ENCODE measurements at places on chromosomes 4 and X. TPM values are rescaled to one million over a fixed set of nuclear protein-coding genes. Genes with fewer than 3 reads are reported as not detected.
A peak's percentile ranks its signal among the peaks of the same experiment; 100 is the strongest.

DNA sequence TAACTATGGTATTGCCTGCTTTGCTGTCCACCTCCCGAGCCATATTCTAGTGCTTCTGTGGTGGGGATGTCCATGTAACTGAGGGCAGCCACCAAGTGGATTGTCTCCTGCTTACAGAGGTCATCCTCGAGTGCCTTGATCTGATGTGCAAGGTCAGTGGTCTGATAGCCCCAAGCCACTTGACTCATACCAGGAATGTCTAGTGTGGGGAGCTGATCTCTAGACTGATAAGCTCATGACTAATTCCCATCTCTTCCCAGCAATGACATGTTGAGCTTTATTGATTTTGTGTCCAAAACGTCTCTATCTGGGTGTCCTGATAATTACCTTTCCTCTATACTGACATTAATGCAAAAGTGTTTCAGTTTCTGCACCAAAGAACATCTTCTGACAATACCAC lies 168.4 kb upstream of the WDR1 start:
- H3K4me3 ChIP-seq = no peak overlapping the region
- no peak for DNase-seq
- no peaks in the 10 kb centered on the region for H3K27me3 ChIP-seq
- no peak overlapping the region for H3K27ac ChIP-seq

- H3K27me3 ChIP-seq = no peaks in the 10 kb centered on the region
- H3K27ac ChIP-seq = peak overlapping the region; percentile 91
- no peaks in the 10 kb centered on the region for H3K36me3 ChIP-seq
- DNase-seq = no peak
- peak overlapping the region; percentile 58 for H3K4me3 ChIP-seq
Measured at GRCh38 chr4:102867278-102868152, 1.3 kb upstream of the CISD2 start.

- H3K27ac ChIP-seq = peak overlapping the region; percentile 90
- H3K36me3 ChIP-seq = peaks cover 17% of the 10 kb centered on the region
- DNase-seq = no peak
- peaks cover 30% of the 10 kb centered on the region for H3K4me1 ChIP-seq
- no peak overlapping the region for H3K4me3 ChIP-seq
Measured at GRCh38 chrX:53087388-53087831, 5.2 kb downstream of the TSPYL2 start.

DNA sequence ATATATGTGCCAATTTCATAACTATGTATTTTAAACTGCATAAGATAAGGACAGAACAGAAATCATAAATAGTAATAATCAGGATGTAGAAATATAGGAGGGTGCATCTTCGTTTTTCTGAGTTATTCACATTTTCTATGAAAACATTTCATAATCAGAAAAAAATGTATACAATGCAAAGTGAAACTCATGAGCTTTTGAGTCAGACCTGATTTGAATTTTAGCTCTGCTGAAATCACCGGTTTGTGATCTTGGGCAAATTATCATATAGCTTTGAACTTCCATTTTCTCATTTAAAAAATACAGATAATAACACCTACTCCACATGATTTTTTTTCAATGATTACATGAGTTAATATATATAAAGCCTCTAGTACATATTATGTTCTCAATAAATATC lies 106.9 kb downstream of the KDR start:
- no peaks in the 10 kb centered on the region for H3K4me1 ChIP-seq
- no peak for DNase-seq
- no peaks in the 10 kb centered on the region for H3K27me3 ChIP-seq
- H3K4me3 ChIP-seq = no peak overlapping the region
- no peak overlapping the region for H3K27ac ChIP-seq

- no peak overlapping the region for H3K27ac ChIP-seq
- DNase-seq = no peak
- no peaks in the 10 kb centered on the region for H3K36me3 ChIP-seq
Measured at GRCh38 chr4:124526769-124527168, 185.8 kb downstream of the ANKRD50 start.

DNA sequence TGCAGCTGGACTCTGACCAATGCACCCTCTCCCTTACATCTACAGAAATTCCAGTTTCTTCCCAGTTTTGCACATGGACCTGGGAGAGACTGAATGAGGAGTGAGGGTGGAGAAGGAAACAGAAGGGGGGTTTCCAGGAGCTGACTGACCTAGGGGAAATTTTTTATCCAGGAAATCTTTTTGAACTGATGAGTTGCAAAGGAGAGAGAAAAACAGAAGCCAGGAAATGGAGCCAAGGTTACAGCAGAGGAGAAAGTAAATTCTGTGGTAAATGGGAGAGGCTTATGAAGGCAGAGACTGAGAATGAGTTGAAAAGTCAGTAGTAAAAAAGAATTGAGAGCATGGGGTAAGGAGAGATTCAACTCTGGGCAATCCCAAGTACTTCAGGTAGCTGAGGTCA lies 192.8 kb downstream of the SMIM20 start:
- no peak for DNase-seq
- no peaks in the 10 kb centered on the region for H3K4me1 ChIP-seq
- no peak overlapping the region for H3K4me3 ChIP-seq
- H3K27ac ChIP-seq = no peak overlapping the region

DNA sequence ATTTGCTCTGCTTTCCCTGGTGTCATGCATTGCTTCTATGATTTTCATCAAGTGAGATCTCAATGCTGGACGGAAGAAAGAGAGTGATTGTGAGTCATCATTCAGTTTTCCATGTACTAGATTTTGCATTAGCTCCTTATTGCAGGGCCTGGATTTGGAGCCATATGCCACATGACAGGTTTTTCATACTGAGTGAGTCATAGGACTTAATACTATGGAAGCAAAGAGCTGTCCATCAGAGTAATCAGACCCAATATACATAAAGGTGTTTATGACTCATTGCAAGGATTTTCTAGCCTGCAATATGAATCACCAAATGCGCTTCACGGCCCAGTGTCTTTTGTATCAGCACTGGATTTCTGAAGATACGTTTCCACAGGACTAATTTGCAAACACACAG lies 11.2 kb upstream of the TFDP3 start:
- DNase-seq = no peak
- H3K4me3 ChIP-seq = no peak overlapping the region
- no peaks in the 10 kb centered on the region for H3K36me3 ChIP-seq
- H3K27me3 ChIP-seq = no peaks in the 10 kb centered on the region

DNA sequence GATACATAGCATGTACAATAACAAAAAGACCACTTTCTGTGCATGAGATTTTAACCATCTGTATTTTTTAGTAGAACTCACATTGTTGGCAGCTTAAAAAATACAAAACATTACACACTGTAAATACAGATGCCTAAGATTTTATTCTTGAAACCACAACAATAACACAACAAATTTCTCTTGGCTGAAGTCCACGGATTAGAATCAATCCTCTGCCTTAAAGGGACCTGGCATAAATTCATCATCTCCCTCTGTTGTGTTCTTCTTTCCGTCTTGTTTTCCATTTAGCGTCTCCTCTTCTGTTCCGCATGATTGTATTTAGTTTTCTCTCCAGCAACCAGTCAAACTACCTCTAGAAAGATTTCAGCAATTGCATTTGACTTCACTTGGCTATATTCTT lies 231.0 kb downstream of the SPOCK3 start:
- H3K27ac ChIP-seq = no peak overlapping the region
- no peaks in the 10 kb centered on the region for H3K36me3 ChIP-seq
- no peaks in the 10 kb centered on the region for H3K27me3 ChIP-seq

GRCh38 chr4:175661437-175661836 lies 150.6 kb downstream of the GPM6A start:
- H3K36me3 ChIP-seq = no peaks in the 10 kb centered on the region
- H3K4me1 ChIP-seq = no peaks in the 10 kb centered on the region
- DNase-seq = no peak
- H3K27me3 ChIP-seq = no peaks in the 10 kb centered on the region
- no peak overlapping the region for H3K4me3 ChIP-seq

- no peak for DNase-seq
- H3K27ac ChIP-seq = no peak overlapping the region
- no peaks in the 10 kb centered on the region for H3K4me1 ChIP-seq
Measured at GRCh38 chrX:103431316-103431715, 55.0 kb downstream of the BEX3 start.

- H3K27me3 ChIP-seq = no peaks in the 10 kb centered on the region
- H3K36me3 ChIP-seq = no peaks in the 10 kb centered on the region
- no peaks in the 10 kb centered on the region for H3K4me1 ChIP-seq
Measured at GRCh38 chr4:172946503-172946902, 222.1 kb upstream of the GALNT7 start.

DNA sequence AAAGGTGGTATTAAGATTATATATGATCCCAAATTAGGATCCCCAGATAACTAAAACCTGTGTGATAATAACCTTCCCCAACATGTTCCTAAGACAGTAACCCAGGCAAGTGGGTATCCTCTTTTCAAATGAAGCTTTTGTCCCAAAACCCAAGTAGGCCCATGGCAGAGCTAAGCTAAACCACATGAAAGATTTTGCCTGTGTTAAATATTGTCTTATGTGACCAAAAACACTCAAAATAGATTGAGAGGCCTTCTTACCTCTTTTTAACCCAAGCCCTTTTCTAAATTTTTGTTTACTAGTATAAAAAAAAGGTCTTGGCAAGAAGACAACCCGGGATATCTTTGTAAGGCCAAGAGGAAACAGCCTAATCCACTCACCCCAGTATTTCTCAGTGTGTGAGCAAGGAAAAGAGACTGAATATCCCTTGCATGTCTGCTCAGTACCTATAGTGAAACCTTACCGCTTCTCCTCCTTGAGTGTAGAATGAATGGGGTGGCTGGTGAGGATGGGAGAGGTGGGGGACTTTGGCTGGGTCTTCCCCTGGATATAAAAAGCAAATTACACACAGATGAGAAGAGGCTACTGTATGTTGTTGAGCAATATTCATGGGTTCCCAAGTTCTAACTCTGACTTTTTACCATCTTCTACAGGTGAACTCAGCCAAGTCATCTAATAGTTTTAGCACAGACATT lies 188.8 kb upstream of the BMP3 start:
- DNase-seq = no peak
- no peak overlapping the region for H3K4me3 ChIP-seq
- no peaks in the 10 kb centered on the region for H3K27me3 ChIP-seq
- H3K36me3 ChIP-seq = no peaks in the 10 kb centered on the region

- H3K27me3 ChIP-seq = no peaks in the 10 kb centered on the region
- H3K27ac ChIP-seq = no peak overlapping the region
- peaks cover 7% of the 10 kb centered on the region for H3K4me1 ChIP-seq
- no peak overlapping the region for H3K4me3 ChIP-seq
- no peaks in the 10 kb centered on the region for H3K36me3 ChIP-seq
- DNase-seq = peak; percentile 28
Measured at GRCh38 chrX:38669428-38669827, 108.1 kb downstream of the TSPAN7 start.

DNA sequence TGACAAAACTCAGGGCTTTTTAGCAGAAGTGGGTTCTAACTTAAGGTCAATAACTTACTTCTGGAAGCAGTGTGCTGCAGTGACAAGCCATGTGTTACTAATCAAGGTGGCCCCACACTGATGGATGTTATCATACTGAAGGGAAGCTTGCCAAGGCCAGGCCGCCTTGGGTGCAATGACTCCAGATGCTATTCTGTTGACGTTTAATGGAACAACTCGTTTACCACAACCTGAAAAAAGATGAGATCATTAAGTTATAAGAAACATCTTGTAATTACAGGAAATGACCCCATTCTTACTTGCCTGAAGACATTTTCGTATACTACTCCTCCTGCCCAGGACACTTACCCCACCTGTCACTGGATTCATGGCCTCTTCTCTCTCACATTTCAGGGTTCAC lies 38.9 kb upstream of the TMPRSS11D start:
- H3K36me3 ChIP-seq = no peaks in the 10 kb centered on the region
- DNase-seq = no peak
- H3K4me1 ChIP-seq = no peaks in the 10 kb centered on the region
- no peaks in the 10 kb centered on the region for H3K27me3 ChIP-seq
- H3K4me3 ChIP-seq = no peak overlapping the region
- no peak overlapping the region for H3K27ac ChIP-seq

GEMIN8 gene
- total RNA-seq = 12.3 TPM

VSIG4 gene
- total RNA-seq = 1.0 TPM

RTL3 gene
- not detected for total RNA-seq

PGAM4 gene
- not detected for total RNA-seq
